ENCODE measurements at places on chromosomes 5 and 9.

- no peak for DNase-seq
These were observed 611 bp downstream of the PCDHA3 start for GRCh38 chr5:140801494-140801841.

DNA sequence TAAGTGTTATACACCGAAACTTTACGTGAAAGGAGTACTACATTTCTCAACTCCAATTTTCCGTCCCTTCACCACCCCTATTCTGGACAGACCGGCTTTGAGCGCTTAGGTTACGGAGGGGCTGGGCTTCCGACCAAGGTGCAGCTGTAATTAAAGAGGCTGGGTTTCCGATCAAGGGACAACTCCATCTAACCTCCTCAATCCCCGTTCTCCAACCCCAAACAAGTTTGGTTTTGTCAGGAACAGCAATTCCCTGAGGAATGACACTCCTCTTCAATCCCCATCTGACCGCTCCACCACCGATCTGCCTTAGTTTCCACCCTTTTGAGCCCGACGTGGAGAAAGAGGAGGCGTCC lies 577 bp downstream of the TUT7 start:
- no peak for DNase-seq

DNA sequence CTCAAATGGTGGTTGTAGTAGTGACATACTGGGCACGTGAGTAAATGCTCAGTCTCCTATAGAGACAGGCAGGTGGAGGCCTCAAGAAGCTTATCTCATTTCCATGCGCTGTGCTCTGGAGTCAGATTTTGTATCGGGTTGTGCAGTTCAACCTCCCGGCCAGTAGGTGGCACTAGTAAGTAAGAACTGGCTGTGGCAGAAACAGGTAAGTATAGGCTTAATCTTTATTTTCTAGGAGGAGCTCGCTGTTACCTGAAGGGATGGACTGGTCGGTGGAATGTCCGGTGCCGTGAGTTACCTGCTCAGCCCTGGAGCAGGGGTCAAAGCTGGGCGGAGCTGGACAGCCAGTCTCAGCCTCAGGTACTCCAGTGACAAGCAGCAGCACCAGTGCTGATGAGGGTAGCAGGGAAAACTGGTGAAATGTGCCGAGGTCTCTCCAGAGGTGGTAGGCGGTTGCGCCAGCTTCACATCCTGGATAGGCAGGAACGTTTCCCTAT lies 880.1 kb upstream of the SEMA6A start:
- DNase-seq: no peak

DNA sequence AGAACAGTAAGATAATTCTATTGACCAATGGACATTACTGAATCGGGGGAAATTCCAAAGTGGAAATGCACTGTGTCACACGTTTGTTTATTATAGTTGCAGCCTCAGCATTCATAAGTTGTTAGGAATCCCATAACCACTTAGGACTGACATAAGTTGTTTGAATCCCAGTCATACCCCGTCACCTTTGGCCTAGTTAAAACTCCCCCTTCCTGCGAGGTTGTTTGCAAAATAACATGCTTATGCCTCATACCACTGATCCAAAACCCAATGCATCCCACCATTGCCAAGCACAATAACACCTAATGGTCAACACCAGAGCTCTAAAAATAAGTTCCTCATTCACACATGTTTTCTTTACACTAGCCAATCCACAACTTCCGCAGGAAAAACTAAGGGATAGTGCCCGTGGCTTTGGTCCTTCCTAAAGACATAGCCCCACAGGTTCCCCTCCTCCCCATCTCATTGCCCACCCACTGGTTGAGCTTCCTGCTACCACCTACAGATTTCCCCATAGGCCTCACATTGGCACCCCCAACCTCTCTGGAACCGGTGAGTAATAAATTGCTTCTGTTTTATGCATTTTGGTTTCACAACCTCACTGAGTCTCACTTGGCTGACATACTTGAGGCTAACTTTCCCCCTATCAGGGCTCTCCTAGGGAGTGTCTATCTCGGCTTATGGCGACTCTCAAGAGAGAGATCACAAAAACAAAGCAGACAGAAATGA lies 42.3 kb upstream of the MUSK start:
- no peak for DNase-seq

DNA sequence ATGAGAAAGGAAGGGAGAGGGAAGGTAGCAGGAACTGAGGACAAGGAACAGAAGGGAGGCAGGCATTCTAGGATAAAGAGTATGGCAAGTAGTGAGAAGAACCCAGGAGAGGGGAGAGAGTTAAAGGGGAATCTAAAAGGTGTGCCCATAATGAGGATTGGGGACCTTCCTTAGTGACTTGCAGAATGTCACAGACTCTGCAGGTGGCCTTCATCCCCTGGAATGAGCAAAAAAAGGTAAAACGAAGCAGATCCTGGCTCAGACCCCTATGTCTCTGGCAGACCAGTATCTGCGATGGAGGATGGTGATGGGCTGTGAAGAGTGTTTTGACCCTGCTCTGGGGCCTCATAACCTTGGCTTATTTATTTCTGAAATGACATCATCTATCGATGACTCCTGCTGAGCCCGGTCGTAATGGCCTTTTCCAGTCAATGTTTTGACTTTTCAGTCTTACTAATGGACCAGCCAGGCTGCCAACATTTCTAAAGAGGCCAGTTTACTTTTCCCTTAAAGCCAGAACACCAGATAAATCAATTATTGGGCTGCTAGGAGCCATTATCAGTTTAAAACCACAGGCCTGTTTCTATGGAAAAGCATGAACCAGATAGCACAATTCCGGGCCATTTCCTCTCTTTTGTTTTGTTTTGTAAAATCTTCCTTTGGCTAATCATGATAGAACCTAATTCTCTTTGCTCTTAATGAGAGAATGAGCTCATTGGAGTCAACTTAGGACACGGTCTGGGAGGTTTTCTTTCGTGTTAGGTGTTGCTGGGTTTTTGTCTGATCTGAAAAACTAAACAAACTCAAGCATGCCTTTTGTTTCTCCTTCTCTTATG lies 3.1 kb downstream of the TMOD1 start:
- DNase-seq: no peak
